Activated T-helper 2 cell treated with anti-CD3 and anti-CD28 coated beads, Interferon-gamma antibody, Interleukin-2, Interleukin-4, amounts not matched to agents 10 μg/mL and 5 μg/mL and 100 μg/mL, durations not matched to agents 14 hours and 24 hours and 36 hours (primary cell): ENCODE measurements at places on chromosomes 3 and 15.

- H3K27ac ChIP-seq = no peak overlapping the region
- peaks cover 5% of the 10 kb centered on the region for H3K4me1 ChIP-seq
- no peaks in the 10 kb centered on the region for H3K36me3 ChIP-seq
- DNase-seq = no peak
Observed at GRCh38 chr15:79674124-79674465, 222.7 kb downstream of the MTHFS start.

DNA sequence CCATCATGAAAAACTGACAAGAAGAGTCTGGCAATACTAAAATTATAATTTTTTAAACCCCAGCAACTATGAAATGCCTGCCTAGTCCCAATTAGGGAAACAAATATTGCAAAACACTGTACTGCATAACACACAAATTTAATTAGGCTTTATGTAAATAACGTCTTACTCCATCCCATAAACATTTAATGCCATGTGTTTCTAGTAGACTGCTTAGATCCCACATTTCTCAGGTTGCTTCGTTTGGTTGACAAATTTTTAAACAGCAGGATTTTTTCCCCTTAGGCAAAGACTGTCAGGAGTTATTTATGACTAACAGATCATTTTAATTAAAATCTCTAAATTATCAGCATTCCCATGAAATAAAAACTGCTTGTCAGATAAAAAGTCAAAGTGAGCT is 29.9 kb downstream of the EIF2AK4 start:
- H3K4me3 ChIP-seq = no peak overlapping the region
- DNase-seq = no peak
- no peaks in the 10 kb centered on the region for H3K27me3 ChIP-seq
- H3K27ac ChIP-seq = no peak overlapping the region

DNA sequence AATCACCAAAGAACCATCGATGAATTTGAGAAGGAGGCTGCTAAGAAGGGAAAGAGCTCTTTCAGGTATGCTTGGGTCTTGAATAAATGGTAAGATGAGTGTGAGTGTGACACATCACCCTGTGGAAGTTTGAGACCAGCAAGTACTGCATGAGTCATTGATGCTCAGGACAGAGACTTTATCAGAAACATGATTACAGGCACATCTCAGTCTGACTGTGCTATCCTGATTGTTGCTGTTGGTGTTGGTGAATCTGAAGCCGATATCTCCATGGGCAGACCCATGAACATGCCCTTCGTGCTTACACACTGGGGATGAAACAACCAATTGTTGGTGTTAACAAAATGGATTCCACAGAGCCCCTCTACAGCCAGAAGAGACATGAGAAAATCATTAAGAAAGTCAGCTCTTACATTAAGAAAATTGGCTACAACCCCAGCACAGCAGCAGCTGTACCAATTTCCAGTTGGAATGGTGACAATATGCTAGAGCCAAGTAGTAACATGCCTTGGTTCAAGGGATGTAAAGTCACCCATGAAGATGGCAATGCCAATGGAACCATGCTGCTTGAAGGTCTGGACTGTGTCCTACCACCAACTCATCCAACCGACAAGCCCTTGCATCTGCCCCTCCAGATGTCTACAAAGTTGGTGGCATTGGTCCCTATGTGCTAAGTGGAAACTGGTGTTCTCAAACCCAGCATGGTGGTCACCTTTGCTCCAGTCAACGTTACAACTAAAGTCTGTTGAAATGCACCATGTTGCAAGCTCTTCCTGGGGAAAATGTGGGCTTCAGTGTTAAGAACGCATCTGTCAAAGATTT is 20.5 kb downstream of the TM4SF4 start:
- peaks cover 5% of the 10 kb centered on the region for H3K27me3 ChIP-seq
- no peak overlapping the region for H3K27ac ChIP-seq
- H3K4me1 ChIP-seq = peaks cover 2% of the 10 kb centered on the region
- no peaks in the 10 kb centered on the region for H3K36me3 ChIP-seq

- no peak overlapping the region for H3K27ac ChIP-seq
- no peaks in the 10 kb centered on the region for H3K4me1 ChIP-seq
- no peak for DNase-seq
- H3K36me3 ChIP-seq = no peaks in the 10 kb centered on the region
Observed at GRCh38 chr15:70690021-70690420, 73.3 kb downstream of the UACA start.

DNA sequence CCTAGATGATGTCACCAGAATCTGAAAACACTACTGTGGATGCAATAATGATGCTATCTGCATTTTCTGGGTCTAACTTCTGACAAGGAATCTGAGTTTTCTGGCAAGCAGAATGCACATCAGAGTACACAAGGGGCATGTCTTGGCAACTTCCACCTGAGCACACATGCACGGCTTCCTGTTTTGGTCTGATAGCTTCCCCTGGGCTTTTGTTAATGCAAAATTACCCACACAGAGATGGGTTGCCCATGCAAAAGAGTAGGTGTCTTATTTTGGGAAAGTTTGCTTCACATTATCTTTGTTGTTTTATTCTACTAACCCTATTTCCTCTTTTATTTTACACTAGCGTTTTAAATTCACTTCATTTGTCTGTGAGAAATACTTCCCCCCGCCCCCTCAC is 74.2 kb upstream of the SATB1 start:
- no peak for DNase-seq
- peaks cover 37% of the 10 kb centered on the region for H3K4me1 ChIP-seq
- H3K27me3 ChIP-seq = no peaks in the 10 kb centered on the region
- H3K27ac ChIP-seq = peak overlapping the region; percentile 59
- peaks cover 52% of the 10 kb centered on the region for H3K36me3 ChIP-seq
- H3K4me3 ChIP-seq = no peak overlapping the region
